Calu3 (cell line): ENCODE measurements at places on chromosomes 6 and 20. TPM values are rescaled to one million over a fixed set of nuclear protein-coding genes. Genes with fewer than 3 reads are reported as not detected.

Gene EBF4
- 4.3 and 6.6 TPM in 2 replicates for total RNA-seq

Gene UBE2C
- total RNA-seq: 189 and 210 TPM in 2 replicates

Gene TINAG
- 12.6 and 17.4 TPM in 2 replicates for total RNA-seq

Gene BMP6
- 0.17 and 0.27 TPM in 2 replicates for total RNA-seq

Gene SLC17A3
- not detected in 2 replicates for total RNA-seq

Gene ADGRF1
- total RNA-seq: 256 and 313 TPM in 2 replicates

Gene KIF25
- not detected in 2 replicates for total RNA-seq

Gene OR12D3
- not detected in 2 replicates for total RNA-seq

Gene SYTL3
- total RNA-seq: 14.2 and 15.0 TPM in 2 replicates

Gene SLC22A2
- not detected in 2 replicates for total RNA-seq

Gene PEX3
- 13.6 and 16.0 TPM in 2 replicates for total RNA-seq

Gene RIPOR3
- 2.8 and 4.0 TPM in 2 replicates for total RNA-seq

Gene MYCT1
- total RNA-seq: not detected in 2 replicates

Gene STMND1
- total RNA-seq: 0.68 and 0.73 TPM in 2 replicates

Gene TCF19
- 43.2 and 49.5 TPM in 2 replicates for total RNA-seq

Gene WFDC12
- not detected in 2 replicates for total RNA-seq

Gene C6orf132
- 85.8 and 88.5 TPM in 2 replicates for total RNA-seq

Gene GTSF1L
- total RNA-seq: not detected in 2 replicates

Gene DEFB124
- total RNA-seq: not detected in 2 replicates

Gene HTR1E
- not detected in 2 replicates for total RNA-seq

Gene MUC21
- not detected in 2 replicates for total RNA-seq

Gene WFDC2
- 295 TPM in 2 replicates for total RNA-seq

Gene POU5F1
- 25.7 and 32.7 TPM in 2 replicates for total RNA-seq
